ENCODE measurements at places on chromosomes 3 and 15.
A peak's percentile ranks its signal among the peaks of the same experiment; 100 is the strongest.

- no peak for DNase-seq
These were observed 36.2 kb upstream of the PLSCR2 start for GRCh38 chr3:146505516-146505915.

- DNase-seq: no peak
These were observed 910.0 kb upstream of the ROBO1 start for GRCh38 chr3:80677796-80678195.

DNA sequence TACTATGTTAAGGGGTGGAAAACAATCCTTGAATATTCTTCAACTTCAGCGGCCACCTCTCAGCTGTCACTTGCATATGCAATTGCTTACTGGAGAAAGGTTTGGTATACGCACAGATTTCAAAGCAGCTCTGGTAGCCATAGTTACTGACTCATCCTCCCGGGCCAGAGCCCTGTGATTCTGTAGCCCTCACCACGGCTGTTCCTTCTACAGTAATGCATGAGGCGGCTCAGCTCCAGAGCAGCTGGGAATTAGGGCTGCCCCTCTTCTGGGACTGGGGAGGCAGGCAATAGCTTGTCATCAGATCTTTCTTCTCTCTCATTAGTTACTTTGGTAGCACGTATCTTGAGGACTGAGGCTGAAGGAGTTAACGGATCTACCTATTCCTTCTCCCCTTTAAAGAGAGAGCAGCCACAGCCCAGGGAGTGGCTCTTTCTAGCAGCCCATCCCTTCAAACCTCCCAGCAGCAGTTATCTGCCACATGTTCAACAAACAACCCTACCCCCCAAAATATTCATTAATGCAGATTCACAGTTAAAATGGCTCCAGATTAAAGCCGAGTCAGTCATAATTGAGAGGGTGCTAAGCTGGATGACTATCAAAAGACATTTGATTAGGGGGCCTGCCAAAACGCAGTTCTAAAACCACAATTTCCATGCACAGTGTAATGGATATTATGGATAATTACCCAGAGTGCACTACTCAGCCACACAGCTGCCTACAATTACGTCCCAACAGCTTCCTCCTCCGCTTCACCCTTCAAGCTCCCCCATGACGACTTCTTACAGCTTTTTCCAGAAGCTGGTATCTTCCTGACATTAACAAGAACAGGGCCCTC lies 54.7 kb downstream of the ETV5 start:
- peak; percentile 77 for DNase-seq

DNA sequence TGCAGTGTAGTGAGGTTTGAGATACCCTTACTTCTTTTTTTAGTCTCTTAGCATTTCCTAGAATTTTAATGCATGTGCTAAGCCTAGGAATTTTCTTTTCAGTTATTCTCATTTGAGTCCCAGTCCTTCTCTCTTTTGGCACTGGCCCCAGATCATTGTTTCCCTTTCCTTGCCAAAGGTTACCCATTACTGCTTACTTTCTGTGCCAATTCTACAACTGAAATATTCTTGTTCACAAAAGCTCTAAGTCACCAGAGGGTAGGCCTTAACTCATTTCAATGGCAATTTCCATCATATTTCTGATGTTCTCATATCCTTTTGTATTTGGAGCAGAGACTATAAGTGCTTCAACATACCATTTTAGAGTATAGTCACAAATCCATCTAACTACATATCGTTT lies 199.6 kb upstream of the CBLB start:
- no peak for DNase-seq

- no peak for DNase-seq
These were observed 67.2 kb upstream of the SIAH2 start for GRCh38 chr3:150830094-150830681.

DNA sequence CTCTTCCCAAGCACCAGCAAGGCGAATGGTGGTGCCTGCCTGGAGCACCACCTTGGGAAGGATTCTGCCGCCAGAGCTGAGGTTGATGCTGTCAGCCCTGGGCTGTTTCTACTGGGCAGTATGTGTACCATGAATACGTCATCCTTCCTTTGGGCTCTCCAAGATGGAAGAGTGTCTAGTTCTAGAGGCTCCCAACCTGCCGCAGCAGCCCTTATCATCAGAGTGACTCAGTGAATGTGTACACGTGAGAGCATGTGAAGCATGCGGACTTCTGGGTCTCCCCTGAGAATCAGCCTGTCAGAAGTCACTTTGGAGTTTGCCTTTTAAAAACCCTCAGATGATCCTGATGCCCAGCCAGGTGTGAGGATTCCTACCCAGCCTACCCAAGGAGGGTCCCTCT lies 20.9 kb downstream of the PLA2G4D start:
- no peak for DNase-seq

DNA sequence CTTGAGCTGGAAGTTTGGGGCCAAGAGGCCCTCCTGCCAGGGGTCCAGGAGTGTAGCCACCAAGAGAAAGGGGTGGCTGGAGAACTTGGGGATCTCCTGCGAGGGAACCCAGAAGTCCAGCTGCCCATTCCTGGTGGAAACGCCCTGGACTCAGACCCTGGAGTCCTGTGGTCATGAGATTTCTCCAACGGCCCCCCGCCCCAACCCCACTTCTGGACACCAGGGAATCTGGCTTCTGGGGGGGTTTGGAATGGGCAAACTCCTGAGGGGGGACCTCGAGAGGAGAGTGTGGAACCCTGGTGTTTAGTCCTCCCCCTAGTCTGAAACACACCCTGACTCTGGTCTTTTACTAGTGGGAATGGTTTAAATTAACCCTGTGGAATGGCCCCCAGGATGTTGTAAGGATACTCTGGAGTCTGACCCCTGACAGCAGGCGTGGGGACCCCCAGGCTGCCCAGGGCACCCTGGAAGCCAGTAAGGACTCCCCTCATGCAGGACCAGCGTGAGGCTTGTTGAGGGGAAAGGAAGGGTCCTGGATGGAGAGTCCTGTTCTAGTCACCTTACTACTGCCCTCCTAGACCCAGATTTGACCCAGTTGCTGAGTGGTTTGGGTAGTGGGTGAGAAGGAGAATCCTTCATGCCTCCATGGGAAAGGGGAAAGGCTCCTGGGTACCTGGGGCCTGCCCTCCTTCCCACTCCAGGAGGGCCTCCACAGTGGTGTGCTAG lies 540 bp downstream of the KLHDC8B start:
- DNase-seq: no peak

DNA sequence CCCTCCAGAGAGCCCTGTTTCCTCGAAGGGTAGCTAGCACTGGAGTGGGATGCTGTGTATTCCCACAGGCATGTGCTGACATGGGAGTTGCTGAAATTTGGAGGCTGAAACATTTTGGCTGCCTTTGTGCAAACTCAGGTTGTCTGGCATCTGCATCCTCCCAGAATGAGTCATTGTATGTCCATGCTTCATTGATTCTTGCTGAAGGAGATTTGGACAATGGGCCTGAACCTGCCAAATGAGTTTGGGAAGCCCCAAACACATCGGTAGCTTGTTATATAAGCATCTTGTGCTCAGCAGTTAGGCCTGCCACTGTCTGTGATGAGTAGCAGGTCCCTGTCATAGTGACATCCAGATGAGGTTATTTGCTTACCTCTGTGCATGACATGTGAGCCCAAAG lies 160.0 kb downstream of the IL5RA start:
- no peak for DNase-seq
